Activated CD8-positive, alpha-beta T cell treated with anti-CD3 and anti-CD28 coated beads, Interleukin-2, amount 10 ng/mL, durations not matched to agents 7 days and 5 days (primary cell): ENCODE measurements at places on chromosomes 2 and 18. TPM values are rescaled to one million over a fixed set of nuclear protein-coding genes. Genes with fewer than 3 reads are reported as not detected.

The RSAD2 gene
- 72.4 TPM for total RNA-seq

The STK11IP gene
- total RNA-seq: 30.0 TPM

The SRD5A2 gene
- total RNA-seq: not detected

The IL1A gene
- total RNA-seq: not detected

- peaks cover 44% of the 10 kb centered on the region for H3K36me3 ChIP-seq
- no peaks in the 10 kb centered on the region for H3K27me3 ChIP-seq
- no peak for DNase-seq
- H3K4me1 ChIP-seq: no peaks in the 10 kb centered on the region
Observed at GRCh38 chr2:179949438-179949837, 57.7 kb downstream of the CWC22 start.

GRCh38 chr2:191274413-191274815 lies 29.2 kb downstream of the MYO1B start:
- no peaks in the 10 kb centered on the region for H3K4me1 ChIP-seq
- peaks cover 4% of the 10 kb centered on the region for H3K27me3 ChIP-seq
- no peaks in the 10 kb centered on the region for H3K36me3 ChIP-seq
- DNase-seq: no peak

DNA sequence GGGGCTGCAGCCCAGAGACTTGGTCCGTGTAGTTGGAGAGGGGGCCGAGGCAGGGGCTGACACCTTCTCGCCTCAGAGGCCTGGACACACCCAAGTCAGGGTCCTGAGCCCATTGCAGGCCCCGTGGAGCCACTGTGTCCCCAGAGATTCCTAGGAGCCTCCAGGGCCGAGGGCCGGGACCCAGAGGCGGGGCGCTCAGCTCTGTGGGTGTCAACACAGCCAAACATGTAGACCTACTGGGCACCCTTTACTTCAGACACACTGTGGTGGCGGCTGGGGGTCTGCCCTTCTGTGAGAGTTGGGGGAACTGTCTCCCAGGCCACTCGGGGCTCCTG lies 459 bp upstream of the ESPNL start:
- H3K27me3 ChIP-seq: no peaks in the 10 kb centered on the region
- no peaks in the 10 kb centered on the region for H3K4me1 ChIP-seq
- no peak overlapping the region for H3K27ac ChIP-seq
- no peak for DNase-seq
- H3K4me3 ChIP-seq: no peak overlapping the region

GRCh38 chr18:23542461-23542860 lies 39.1 kb downstream of the RMC1 start:
- no peak overlapping the region for H3K4me3 ChIP-seq
- H3K4me1 ChIP-seq: peaks cover 40% of the 10 kb centered on the region
- peaks cover 71% of the 10 kb centered on the region for H3K36me3 ChIP-seq

DNA sequence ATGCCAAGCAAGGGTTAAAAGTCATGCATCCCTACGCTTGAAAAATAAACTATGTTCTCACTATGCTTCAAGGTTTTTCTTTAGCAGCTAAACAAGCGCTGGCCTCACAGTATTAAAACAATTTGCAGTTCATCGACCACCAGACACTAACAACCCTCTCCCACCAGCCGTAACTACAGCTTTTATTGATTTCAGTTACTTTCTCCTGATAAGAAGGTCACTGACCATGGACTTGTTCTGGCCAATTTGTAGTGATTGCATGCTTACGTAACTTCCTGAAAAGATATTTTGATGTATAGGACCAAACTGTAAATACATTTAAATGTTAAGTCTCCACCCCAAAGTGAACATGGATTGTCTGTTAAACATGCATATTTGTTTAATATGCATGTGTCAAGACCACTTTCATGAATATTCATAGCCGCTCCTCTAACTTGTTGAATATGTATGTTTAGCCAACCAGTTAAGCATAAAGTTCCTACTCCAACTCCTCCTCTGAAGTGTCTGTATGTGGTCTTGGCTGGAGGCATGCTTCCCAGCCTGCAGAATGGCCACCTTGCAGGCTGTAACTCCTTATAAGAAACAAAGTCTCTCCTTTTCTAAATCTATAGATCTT lies 1.7 kb upstream of the THOC1 start:
- peaks cover 10% of the 10 kb centered on the region for H3K36me3 ChIP-seq
- H3K4me1 ChIP-seq: peaks cover 26% of the 10 kb centered on the region
- H3K27ac ChIP-seq: peak overlapping the region; percentile 1
- no peaks in the 10 kb centered on the region for H3K27me3 ChIP-seq
- DNase-seq: no peak

GRCh38 chr2:59568461-59568860 lies 985.0 kb downstream of the BCL11A start:
- no peak overlapping the region for H3K4me3 ChIP-seq
- no peak for DNase-seq
- H3K36me3 ChIP-seq: no peaks in the 10 kb centered on the region

GRCh38 chr18:74219056-74219455 lies 70.7 kb downstream of the TIMM21 start:
- H3K27me3 ChIP-seq: peaks cover 11% of the 10 kb centered on the region
- no peak overlapping the region for H3K27ac ChIP-seq
- no peak for DNase-seq
- H3K4me1 ChIP-seq: no peaks in the 10 kb centered on the region
- no peaks in the 10 kb centered on the region for H3K36me3 ChIP-seq
